ENCODE measurements at places on chromosomes 2 and 18.

DNA sequence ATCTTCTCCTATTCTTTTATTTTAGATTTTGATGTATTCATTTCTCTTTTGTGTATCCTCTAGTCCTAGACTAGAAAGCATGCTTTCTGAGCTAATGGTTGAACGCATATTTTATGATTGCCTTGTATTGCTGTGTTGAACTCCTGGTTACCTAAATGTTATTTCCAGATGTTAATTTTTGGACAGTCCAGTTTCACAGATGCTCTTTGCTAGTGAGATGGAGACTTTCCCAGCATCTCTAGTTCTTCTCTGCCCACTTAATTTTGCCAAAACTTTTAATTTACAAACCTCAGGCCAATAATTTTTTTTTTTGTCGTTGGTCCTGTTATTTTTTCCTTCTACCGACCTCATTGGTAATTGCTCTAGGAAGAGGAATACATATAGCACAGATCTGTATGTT lies 153.2 kb downstream of the HAUS1 start:
- no peak for DNase-seq

GRCh38 chr2:144519934-144520731 lies at the start of gene ZEB2:
Gene ZEB2 (minus strand): TSS chr2:144520119. CDS start chr2:144517350, 2,769 bp downstream.
- DNase-seq = no peak

GRCh38 chr2:191412353-191412752 lies 167.1 kb downstream of the MYO1B start:
- no peak for DNase-seq

- DNase-seq = peak; percentile 94
These were observed 99.0 kb downstream of the ZFP36L2 start for GRCh38 chr2:43127208-43127940.

- DNase-seq = no peak
These were observed 136.4 kb downstream of the SH3RF3 start for GRCh38 chr2:109265369-109265768.

- no peak for DNase-seq
These were observed 30.5 kb upstream of the PLB1 start for GRCh38 chr2:28465148-28465885.

DNA sequence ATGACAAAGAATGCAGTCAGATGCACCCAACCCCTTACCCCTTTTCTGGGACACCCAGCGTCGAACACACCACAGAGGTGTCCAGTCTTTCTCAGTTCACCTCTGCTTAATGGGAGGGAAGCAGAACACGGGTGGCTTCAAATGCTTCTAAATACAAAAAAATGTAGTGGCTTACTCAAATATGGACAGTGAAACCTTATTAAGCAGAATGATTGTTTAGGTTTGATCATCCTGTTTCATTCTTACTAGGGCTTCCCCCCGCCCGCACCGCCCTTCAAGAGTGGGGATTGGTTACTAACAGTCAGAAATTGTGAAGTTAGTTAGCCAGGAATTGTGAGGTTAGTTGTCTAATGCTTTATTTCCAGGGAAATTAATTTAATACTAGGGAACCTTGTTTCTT lies 21.6 kb downstream of the ATG16L1 start:
- no peak for DNase-seq

DNA sequence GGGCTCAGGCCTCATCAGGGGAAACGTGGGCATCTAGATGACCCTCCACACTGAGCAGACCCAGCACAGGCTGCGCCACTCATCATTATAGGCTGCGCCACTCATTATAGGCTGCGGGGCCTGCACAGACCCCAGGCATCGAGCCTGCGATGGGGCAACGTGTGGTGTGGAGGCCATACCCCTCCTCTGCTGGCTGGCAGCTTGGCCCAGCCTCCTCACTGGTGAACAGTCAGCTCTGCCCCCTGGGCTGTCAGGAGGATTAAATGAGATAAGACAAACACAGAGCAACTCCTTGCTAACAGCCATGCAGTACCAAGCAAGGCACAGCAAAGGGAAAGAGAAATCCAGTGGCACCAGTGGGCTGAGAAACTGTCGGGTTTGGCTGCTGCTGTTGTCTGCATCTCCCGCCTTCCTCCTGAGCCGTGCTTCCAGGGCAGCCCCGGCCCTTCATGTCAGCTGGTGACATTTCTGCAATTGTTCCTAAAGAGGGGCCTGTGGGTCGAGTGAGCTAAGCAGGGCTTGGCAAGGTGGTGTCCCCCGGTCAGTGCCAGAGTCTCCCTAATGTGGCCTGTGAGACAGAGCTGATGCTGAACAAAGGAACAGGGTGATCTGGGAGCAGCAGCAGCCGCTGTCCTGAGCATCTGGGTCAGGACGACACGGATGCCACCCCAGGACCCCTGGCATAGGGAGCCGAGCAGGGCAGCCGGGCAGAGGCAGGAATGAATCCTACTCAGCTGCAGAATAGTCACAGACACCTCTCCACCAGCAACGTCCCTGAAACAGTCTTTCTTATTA lies 48.7 kb downstream of the RRM2 start:
- DNase-seq = no peak

GRCh38 chr2:197263077-197263476 lies 47.5 kb downstream of the ANKRD44 start:
- no peak for DNase-seq

DNA sequence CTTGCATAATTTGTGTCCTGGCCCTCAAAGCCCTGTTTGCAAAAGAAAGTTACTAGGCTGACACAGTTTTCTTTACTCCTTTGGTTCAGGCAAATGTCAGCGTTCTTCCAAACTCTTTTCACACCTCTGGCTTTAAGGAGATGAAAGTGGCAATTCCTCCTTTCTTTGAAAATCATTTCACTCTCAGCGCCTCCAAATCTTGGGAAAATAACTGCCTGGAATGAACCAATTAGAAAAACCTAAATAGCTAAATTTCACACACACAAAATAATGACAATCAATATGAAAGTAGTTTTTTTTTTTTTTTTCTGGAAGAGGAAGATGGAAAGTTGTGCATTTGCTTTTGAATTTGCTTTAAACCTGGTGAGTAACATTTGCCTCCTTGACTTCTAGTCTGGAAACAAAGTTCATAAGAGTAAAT lies 1.7 kb downstream of the MEIS1 start:
- no peak for DNase-seq

GRCh38 chr2:221153226-221153625 lies 418.9 kb downstream of the EPHA4 start:
- no peak for DNase-seq

- DNase-seq = no peak
These were observed 26.5 kb downstream of the PPP4R3B start for GRCh38 chr2:55590810-55591440.

DNA sequence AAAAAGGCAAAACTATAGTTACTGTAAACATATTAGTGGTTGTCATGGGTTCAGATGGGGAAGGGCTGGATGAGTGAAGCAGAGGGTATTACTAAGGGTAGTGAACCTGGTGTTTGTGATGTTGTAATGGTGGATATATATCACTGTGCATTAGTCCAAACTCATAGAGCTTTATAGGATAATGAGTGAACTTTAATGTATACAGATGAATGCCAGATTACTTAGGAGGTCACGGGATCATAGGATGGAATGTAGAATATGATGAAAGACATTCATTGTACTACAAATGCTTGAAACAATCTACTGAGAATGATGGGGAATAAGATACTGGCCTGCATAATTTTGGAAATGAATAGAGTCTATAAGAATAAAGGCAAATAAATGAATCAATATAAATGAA lies 226.7 kb upstream of the ZNF804A start:
- no peak for DNase-seq

DNA sequence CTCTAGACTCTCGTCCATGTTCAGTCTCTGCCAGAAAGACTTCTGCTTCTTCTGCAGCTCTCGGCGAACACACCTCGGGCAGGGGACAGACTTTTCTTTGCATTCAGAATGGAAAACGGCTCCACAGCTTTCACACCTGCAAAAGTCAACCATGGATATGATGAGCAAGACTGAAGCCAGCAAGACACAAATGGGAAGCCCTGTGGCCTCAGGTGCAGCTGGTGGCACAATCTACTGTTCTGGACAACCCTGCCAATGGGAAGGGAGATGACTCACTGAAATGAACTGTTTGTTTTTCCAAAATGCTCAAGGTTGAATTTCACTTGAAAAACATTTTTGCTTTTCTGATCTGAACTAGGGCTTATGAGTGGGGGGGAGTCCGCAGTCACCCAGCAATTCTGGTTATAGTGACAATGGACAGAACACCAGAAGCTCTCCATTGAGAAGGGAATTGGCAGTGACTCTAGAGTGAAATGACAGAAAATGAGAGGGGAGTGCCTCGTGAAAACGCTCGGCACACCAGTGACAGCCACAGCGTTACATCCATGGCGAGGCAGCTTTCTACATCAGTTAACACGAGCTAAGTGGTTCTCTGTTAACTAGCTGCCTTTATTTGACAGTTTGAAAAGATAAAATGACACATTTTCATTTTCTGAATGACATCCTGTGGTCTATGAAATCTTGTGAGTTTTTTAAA lies 58.8 kb upstream of the FZD5 start:
- no peak for DNase-seq

DNA sequence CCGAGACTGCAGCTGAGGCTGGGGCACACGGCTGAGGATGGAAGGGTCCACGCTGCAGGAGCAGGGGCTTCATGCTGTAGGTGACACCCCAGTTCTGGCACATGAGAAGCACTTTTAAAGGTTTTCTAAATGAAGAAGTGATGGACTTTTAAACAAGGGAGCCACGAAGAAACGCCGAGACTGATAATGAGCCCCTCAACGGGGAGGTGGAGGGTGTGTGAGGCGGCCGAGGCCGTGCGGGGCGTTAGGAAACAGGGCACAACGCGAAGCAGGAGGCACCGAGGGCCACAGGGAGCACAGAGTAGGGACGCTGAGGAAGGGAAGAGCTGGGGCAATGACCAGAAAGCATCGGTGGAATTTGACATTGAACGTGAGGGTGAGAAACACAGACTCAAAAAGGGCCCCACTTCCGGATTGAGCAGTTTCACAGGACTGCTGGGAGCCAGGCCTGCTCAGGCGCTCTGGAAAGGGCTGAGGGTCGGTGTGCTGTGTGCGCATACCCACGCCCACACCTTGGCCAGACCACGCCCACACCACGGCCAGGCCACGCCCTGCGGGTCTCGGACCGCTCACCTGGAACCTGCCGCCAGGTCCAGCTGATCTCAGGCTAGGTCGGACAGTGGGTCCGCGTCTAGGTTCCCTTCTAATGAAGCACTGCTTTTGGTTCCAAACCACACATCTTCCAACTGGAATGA lies 115.7 kb downstream of the GYPC start:
- no peak for DNase-seq

GRCh38 chr2:174656676-174657176 lies 59.1 kb upstream of the WIPF1 start:
- no peak for DNase-seq

GRCh38 chr18:79625924-79626561 lies 53.6 kb upstream of the CTDP1 start:
- no peak for DNase-seq

- peak; percentile 52 for DNase-seq
These were observed 50.0 kb downstream of the HDHD2 start for GRCh38 chr18:47100212-47100831.

GRCh38 chr2:42199626-42200025 lies 30.5 kb downstream of the EML4 start:
- no peak for DNase-seq

DNA sequence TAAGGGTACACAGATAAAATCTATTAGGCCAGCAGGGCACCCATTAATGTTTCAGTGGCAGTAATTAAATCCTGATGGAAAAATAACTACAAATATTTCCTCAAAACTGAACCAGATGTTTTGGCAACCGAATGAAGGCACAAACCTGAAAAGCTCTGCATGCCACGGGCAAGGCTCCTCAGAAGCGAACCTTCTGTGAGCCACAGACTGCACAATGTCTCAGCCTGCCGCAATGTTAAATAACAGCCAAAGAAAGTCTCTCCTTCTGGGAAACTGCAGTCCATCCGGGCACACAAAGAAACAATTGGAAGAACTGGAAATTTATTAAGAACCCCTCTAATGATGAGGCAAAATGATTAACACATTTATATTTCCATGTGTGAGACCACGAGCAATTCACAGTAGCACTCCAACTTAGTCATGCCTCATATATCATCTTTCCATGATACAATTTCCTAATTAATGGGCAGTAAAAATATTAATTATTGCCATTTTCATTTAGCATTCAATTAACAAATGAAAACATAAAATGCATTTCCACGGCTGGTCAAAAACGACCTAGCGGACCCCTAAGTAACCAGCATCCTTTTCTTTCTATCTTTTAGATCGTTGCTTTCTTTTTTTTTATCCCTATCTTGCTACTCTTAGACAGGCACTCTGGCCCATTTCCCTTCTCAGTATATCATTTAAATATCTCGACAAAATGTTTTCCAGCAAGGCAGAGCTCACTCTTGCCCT lies 237.5 kb downstream of the EPHA4 start:
- no peak for DNase-seq

DNA sequence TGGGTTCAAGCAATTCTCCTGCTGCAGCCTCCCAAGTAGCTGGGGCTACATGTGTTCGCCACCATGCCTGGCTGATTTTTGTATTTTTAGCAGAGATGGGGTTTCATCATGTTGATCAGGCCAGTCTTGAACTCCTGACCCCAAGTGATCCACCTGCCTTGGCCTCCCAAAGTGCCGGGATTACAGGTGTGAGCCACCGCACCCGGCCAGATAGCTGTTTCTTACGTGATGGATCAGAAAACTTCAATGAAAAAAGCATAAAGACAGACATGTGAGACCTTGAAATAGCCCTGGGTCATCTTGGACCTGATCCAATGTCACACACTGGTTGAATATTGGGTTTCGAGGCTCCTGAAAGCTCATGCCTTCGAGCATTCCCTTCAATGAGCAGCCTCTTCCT lies 66.7 kb upstream of the RTN4 start:
- DNase-seq = no peak

DNA sequence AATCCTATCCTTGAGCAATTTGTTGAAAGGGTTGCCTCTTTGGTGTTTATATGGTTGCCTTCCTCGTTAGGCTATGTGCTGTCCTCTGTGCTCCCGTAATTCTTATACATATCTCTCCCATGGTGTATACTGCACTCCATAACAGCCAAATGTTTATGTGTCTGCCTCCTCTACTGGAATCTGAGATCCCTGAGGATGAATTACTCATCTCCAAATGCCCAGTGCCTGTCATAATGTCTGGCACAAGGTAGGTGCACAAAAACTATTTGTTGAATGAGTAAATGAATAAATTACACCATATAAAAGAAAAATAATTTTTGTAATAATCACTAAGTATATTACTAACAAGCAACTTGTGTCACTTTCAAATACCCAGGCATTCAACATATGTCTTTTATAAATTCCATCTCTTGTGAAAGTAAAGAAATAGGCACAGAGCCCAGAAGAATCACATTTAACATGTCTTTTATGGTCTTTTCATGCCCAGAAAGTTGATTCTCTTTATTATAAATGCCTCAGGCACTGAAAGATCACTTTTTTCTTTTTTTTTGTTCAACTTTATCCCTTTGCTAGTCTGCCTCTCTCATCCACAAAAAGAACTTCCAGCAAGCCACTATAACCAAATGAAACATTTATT lies 164.9 kb downstream of the CCDC148 start:
- DNase-seq = no peak

GRCh38 chr2:158539176-158540005 lies 82.6 kb downstream of the PKP4 start:
- DNase-seq = no peak

- DNase-seq = no peak
These were observed 934 bp downstream of the MYO5B start for GRCh38 chr18:50193796-50194630.

GRCh38 chr2:38215522-38215921 lies 139.6 kb upstream of the CYP1B1 start:
- no peak for DNase-seq
